ENCODE measurements at places on chromosomes 13 and 19. TPM values are rescaled to one million over a fixed set of nuclear protein-coding genes. Genes with fewer than 3 reads are reported as not detected.

KLK14 gene
- not detected for total RNA-seq

SIGLEC7 gene
- not detected for total RNA-seq

HSPB6 gene
- 2.3 TPM for total RNA-seq

CCDC70 gene
- not detected for total RNA-seq

ZNF439 gene
- total RNA-seq = 1.6 TPM

AP2A1 gene
- total RNA-seq = 149 TPM

SMIM44 gene
- not detected for total RNA-seq

CHST8 gene
- total RNA-seq = 0.16 TPM
